ENCODE measurements at places on chromosomes 12 and 14. TPM values are rescaled to one million over a fixed set of nuclear protein-coding genes. Genes with fewer than 3 reads are reported as not detected.

- no peak for DNase-seq
Observed at GRCh38 chr14:46574221-46574977, 77.2 kb downstream of the RPL10L start.

DNA sequence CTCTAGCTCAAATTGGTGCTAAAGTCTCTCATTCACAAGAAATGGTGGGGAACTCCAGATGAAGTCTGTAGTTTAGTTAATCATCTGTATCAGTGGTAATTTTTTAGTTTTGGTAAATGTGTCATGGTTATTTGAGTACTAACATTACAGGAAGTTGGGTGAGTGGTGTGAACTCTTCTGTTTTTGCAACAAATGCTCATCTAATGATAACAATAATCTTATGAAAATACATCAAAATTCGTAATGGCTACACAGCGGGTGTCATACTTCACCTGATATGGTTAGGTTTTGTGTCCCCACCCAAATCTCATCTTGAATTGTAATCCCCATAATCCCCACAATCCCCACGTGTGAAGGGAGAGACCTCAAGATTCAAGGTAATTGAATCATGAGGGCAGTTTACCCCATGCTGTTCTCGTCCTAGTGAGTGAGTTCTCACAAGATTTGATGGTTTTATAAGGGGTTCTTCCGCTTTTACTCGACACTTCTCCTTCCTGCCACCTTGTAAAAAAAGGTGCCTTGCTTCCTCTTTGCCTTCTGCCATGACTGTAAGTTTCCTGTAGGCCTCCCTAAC, 209.3 kb upstream of the FOXN3 start:
- no peak for DNase-seq

DNA sequence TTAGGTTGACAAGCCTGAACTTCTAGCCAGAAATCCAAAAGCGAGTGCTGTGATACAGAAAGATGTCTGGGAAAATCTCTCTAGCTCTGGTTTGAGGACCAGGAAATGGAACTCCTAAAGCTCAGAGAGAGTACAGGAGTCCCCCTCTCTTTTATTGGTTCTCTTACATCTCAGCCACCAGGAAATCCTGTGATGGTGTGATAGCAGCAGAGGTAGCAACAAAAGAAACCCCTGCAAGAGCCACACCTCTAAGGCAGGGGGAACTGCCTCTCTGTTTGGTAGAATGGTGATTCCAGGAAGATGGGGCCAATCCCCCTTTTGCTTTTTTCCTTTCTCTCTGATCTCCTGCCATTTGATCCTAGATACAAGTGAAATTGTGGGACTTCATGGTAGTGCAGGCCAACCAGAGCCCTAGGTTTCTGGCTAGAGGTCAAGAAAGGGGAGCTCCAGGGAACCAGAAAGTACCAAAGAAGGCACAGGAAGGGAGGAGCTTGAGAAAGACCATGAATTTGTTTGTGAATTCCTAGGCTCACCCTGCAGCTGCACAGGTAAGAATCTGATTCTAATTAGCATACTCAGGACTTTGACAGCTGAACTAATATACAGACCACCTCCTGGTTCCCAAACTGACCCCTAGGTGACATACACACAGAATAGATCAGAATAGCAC, 88.5 kb downstream of the PAPLN start:
- no peak for DNase-seq

DNA sequence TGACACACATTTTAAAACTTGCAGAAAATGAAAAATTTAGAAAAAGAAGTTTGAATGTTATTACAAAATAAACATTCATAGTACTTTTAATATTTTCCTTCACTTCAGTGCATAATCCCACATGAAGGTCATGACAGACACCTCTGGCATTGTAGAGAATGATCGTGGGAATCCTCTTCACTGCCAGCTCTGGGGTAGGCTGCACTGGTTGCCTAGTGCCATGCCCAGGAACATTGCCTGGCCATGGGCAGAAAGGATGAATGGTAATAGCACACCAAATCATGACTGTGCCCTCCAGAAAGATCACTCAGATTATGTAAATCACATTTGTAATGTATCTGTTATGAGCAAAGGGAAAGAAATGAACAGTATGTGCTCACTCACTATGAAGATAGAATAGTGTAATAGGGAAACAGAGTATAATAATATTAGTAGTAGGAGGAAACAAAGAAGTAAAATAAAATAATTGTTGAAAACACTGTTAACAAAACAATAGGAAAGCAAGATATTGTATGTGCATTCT, 161.6 kb downstream of the PLCZ1 start:
- DNase-seq: no peak

DNA sequence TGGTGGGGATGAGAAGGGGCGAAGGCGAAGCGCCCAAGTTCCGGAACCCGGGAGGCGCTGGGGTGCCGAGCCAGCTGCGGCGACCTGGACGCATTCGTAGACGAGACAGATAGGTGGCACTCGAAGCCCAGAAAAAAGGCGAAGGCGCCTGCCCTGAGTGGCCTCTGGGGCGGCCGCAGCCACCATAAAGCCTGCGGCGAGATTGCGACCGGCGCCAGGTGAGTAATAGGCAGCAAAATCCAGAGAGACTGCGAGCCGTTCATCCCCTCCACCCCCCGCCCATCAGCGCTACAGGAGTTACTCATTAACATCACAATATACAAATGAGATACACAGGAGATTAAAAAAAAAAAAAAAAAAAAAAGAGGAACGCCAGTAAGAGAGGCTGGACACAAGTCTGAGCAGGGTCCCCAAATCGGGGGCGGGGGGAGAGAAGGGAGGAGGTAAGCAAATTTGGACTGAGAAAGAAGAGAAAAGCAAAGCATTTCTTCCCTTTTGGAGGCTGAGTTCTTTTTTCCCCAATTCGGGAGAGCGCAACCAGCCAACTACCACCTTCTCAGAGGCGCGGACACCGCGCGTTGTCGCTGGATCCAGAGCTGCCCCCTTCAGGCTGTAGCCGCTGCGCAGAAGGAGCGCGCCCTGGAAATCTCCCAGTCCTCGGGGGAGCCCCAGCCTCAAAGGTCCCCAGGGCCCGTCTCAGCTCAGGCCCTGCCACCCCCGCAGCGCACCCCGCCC, 15.7 kb downstream of the TBX3 start:
- DNase-seq: peak; percentile 89

GRCh38 chr14:56659964-56660551, 80.5 kb downstream of the TMEM260 start:
- no peak for DNase-seq

DNA sequence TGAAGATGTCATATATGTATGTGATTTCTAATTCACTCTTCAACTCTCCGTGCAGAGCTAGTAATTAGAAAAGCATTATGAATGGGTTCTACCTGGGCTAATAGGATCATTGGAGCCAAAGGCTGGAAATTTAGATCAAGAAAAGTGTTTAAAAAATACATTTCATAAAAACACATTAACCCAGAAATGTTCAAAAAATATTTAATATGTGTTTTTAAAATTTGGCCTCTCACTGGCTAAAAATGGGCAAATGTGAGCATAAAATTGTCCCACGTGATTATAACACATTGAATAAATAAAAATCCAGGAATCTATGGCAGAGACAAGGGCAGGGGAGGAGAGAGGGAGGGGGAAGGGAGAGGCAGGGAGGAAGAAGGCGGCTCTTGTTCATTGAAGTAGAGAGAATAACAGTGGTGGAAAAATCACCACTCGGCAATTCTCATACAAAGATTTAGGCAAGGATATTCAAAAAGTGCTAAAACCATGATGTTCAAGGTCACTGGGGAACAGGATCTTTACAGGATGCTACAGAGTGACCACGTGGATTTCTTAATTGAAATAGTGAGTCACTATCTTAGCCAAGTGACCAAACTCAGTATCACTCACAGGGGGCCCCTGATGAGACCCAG, 38.8 kb downstream of the FBXO21 start:
- DNase-seq: no peak

Gene FOXN4
- total RNA-seq: not detected

- DNase-seq: peak; percentile 81
Observed at GRCh38 chr14:105093038-105093430, 27.8 kb upstream of the GPR132 start.

Gene BIN2
- 9.4 TPM for total RNA-seq

DNA sequence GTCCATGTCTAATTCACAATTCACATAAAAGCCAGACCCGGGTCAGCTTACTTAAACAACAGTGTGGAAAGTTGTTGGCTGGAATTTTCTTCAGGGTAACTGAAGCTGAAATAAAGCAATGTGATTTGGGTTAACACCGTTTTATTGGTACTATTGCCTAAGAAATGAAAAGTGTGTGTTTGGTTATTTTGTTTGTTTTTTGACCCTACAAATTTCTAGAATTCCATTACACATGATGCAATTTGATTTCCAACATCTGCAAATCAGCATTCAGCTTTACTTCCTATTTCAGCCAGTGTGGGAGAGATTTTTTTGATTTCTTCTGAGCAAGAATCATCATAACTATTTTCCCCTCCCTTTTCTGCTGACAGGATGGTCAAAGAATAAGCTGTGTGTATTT, 45.7 kb upstream of the CLMN start:
- DNase-seq: no peak
